ENCODE measurements at places on chromosomes 6 and 20. TPM values are rescaled to one million over a fixed set of nuclear protein-coding genes. Genes with fewer than 3 reads are reported as not detected.

DNA sequence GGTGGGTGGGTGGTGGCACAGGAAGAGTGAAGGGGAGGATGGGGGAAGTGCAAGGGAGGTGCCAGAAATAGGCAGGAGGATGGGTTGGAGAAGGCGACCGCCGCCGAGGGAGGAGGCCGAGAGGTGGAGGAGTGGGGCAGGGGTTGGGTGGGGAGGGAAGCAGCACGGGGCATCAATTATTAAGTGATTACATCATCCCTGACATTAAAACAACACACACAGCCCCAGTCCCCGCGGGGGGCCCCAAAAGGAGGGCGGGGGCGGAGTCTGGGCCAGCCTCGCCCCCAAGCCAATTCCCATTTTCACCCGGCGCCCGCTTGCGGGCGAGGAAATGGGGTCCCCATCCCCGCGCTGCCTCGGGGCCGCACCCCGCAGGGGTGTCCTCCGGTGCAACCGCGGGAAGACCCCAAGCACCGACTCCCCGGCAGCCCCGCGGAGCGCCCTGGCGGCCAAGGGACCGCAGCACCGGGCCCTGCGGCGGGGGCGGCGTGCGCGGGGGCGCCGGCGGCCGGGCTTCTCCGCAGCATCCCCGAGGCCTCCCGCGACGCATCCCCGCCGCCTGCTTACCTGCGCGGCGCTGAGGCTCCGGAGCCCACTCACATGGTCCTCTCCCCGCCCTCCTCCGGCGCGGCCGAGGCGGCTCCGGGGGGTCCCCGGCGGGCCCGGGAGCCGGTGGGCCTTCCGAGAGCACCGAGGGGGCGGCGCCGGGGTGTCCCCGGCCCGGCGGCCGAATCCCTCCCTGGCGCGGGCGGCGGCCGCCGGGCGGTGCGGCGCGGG, 663 bp downstream of the FYN start:
- peak; percentile 72 for DNase-seq

DNA sequence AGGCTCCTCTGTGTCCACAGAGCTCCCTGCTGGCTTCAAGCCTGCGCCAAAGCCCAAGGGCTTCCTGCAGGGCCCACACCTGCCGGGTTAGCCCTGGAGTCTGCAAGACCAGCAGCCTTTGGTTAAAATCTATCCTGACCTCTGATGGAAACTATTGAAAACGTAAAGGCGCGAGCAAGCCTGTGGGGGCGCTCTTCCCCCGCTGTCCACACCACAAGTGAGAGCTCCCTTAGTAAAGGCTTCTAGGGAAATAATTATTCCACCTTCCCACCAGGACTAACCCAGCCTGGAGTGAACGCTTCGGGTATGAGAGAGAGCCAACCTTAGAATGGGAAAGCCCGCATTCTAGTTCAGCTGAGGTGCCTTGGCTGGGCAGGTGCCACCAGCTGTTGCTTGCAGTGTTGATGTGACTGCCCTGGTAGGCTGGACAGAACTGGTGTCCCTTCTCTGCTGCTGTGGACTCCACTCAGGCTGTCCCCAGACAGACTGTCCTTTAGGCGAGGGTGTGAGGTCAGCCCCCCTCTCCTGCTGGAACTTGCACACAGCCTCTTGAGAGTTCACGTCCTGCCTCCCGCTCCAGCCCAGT, 68.7 kb downstream of the SYTL3 start:
- no peak for DNase-seq

GRCh38 chr20:43477619-43478018, 19.9 kb downstream of the SRSF6 start:
- no peak for DNase-seq

The TGM3 gene
- total RNA-seq, result not detected

DNA sequence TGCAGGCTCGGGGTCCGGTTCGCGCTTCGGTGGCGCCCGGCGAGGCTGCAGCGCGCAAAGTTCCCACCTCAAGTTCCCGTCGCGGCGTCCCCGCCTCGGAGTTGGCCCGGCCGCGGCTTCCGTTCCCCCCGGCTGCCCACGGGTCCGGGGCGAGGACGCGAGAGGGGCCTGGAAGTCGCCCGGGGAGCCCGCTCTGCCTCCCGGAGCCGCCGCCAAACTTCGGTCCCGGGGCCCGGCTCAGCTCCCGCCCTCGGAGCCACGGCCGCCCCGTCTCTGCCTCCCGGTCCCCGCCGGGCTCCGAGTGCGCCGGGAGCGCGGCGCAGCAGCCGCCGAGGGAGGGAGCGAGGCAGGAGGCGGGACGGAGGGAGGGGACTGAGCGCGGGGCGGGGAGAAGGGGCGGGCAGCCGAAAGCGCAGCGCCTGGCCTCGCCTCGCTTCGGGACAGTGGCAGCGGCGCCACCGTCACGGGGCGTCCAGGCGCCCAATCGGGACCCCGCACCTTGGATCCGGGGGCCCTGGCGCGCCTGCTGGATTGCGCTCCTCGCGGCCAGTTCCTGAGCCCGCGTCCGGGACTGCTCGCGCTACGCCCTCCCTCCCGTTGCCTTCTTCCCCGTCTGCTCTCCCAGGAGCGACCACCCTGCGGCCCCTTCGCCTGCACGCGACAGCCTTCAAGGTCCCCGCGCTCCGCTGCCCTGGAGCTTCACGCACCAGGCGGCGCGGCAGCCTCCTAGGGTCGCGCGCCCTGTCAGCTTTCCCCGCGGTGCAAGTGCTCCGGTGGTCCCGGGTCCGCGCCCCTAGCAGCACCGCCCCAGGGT, at the start of gene KCNG1:
TSS of gene KCNG1 (minus strand) at position 305 of the 814 bp plus-strand sequence. CDS start 12,769 bp downstream, outside the sequence.
- no peak for DNase-seq

The ESF1 gene
- total RNA-seq, result 21.5 TPM

DNA sequence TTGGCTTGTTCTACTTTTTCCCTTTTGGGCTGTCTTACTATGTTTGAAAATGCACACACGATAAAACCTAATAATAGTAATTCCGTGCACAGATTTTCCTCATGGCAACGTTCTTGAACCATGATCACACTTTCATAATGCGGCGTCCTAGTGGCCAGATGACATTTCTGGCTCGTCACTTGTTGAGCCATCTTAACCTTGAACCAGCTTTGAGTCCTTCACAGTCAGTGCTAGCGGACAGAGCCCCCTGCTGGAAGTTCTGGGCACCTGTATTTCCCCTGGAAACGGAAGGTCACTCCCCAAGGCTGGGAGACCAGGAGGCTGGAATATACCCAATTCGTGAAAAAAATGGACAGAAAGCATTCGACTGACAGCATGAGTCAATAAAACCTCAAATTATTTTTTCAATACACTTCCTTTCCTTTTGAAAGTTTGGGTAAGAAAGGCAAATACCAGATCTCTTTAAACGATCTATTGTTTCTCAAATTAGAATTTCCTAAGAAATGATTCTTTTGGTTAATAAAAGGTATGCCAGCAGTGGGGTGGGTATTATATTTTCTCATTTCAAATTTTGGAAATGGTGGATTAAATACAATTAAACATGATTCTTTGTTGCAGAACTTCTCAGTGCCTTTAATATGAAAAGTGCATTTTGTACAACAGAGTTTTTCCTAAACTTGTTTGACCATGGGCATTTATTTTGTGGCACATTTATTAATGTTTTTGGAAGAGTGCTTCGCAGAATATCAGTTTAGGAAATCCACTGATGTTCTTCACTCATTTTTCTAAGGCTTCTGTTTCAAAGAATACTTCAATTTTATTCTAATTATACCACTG, 542.3 kb downstream of the QKI start:
- DNase-seq, result peak; percentile 86

The RRAGD gene
- total RNA-seq, result 22.1 TPM

Data from sciatic nerve (tissue), 2 donors.